NCI-H446 (cell line): ENCODE measurements at places on chromosomes 7 and 10.

GRCh38 chr7:962401-963081 is 8.1 kb upstream of the ADAP1 start:
- DNase-seq = no peak

DNA sequence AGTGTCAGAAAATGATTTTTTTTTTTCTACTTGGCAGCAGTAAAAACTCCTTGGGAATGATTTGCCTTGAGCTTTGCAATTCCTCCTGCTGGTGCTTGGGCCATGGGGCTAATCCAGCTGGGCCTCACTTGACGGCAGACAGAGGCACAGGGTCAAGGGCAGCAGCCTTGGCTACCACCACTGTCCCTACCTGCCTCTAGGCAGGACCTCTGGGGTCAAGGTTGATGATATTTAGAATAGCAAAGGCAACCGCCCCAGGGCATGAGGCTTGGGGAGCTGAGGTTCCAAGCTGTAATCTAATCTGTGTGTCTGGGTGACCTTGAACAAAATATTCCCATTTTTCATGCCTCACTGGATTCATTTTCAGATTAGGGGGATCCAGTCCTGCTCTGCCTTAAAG is 327.4 kb downstream of the PLXNA4 start:
- no peak for DNase-seq

DNA sequence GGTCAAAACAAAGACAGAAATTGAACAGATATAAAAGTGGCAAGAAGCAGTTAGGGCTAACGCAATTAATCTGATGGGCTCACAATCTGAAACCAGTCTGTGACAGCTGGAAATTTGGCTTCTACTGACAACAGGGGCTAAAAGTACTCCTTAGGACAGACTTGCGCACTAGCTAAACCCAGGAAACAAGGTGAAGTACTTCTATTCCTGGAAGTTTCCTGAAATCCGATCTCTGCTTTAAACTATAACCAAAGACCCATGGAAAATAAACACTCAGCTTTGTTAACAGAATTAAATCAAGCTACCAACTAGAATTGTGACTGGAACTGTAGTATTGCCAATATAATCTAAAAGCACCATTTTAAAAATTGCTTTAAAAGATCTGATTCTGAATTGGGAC is 520.2 kb upstream of the ZWINT start:
- DNase-seq = no peak

GRCh38 chr7:44771358-44771757 is 22.7 kb downstream of the ZMIZ2 start:
- DNase-seq = no peak

- no peak for DNase-seq
These were observed 1383.2 kb upstream of the CELF2 start for GRCh38 chr10:9634466-9634865.
